GM19239 (cell line): ENCODE measurements at places on chromosomes 3 and 15.

GRCh38 chr3:133799794-133800585, 5.6 kb upstream of the SRPRB start:
- DNase-seq, result no peak

DNA sequence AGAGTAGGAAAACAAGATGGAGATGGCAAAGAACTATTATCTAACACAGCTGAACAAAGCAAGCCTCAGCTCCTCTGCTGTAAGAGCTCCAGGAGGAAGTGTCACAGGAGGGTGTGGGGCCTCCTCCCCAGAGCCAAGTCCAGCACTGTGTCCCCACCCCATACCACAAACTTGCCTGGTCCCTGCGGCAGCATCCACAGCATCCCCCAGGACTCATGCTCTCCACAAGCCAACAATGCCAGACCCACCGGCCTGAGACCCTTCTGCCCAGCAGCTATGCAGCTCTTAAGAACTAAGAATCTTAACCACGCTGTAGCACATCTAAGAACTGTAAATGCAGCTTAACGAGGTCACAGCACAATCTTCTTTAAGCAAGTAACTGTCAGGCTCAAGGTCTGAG, 9.1 kb downstream of the RBM15B start:
- no peak for DNase-seq

DNA sequence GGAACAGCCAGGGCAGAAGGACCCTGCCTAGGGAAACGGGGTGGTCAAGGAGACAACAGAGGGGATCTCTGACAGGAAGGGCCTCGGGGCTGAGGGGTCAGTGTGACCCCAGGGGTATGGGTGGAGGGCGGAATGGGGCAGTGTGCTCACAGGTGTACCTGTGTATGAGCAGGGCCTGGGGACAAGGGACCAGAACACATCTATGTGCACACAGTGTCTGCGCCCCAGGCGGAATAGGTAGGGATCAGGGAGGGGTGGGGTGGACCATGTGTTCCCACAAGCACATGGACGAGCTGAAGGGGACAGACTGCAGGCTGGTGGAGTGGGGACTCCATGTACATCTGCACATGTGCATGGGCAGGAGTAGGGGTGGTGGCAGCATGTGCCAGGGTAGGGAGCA, 5.0 kb upstream of the TLR9 start:
- DNase-seq, result no peak

- DNase-seq, result no peak
These were observed 154.6 kb downstream of the LRTM1 start for GRCh38 chr3:54773271-54773670.

DNA sequence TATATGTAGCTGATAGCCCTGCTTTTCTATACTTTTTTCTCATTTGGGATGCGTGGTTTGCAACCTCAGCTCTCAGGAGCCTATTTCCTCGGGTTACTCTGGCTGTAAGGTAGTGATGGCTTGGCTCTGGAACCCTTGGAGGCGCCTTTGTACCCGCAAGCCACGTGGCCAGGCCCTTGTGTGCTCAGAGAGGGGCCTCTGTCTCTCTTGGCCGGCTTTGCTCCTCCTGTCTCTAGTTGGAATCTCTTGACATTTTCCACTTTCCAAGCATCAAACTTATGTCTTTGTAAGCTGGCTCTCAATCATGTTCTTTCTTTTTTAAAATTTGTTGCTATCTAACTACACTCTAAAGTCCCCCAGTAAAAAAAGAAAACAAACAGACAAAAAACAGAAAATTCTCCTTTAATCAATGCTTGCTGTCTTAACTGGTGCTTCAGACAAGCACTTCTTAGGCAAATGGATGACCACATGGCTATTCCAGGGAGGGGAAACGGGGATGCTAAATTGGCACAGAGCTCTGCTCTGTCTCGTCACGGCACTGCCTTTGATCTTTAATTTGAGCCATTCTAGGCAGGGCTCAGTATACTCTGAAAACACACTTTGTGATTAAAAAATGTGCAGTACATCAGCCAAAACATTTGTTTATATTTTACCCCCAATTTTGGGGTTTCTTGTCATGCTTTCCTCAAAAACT, 180.4 kb upstream of the NR2E3 start:
- no peak for DNase-seq

DNA sequence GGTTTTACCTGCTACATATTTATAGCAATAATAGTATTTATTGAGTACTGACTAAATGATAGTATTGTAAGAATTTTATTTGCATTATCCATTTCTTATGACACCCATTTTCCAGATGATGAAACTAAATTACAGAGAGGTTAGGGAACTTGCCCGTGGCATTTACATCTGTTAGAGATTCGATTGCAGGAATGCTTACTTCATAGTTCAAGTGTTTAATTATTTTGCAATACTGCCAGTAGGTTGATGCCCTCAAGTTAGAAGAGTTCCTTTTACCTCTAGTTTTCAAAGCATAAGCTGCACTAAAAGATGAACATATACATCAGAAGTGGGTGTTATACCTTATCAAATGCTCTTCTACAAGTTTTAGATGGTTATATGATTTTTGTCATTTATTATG, 362.8 kb upstream of the RGMA start:
- no peak for DNase-seq

DNA sequence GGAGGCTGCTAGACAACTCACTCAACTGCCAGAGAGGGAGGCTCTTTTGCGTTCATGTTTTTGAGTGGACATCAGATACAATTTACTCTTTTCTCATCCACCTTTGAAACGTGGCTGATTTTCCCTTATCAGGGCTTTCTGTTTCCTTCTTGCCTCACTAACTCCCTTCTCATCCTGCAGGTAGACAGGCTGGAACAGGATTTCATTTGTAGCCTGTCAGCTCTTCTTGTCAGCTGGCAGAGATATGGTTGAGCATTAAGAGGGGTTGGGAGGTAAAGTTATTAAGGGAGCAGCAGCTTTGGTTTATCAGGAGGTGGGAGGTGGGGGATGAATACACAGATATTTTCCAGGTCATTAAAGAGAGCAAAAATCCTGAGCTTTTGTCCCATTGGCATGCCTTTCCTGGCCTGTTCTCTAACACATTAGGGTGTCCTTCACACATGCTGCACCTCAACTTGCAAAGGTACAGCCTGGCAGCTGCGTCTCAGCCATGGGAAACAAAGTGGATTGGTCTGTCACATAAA, 73.5 kb downstream of the PPM1L start:
- no peak for DNase-seq

DNA sequence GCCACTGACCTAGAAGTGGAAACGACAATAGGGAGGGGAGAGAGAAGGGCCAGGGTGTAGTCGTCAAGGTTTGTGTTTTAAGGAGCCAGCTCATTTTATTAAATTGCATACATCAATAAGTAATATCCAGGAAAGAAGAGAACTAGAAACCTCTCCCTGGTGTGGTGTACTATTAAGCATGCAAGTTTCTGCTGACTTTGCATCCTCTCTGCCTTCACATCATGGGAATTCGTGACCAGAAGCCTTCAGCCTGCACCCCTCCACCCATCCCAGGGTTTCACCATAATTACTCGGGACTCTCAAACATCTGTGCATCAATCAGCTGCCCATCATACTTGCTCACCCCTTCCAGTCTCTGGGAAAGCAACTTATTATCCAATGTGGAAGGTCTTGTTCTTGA, 70.9 kb upstream of the UBE3A start:
- no peak for DNase-seq

- DNase-seq, result no peak
These were observed 1.2 kb downstream of the PFKFB4 start for GRCh38 chr3:48555231-48555948.

DNA sequence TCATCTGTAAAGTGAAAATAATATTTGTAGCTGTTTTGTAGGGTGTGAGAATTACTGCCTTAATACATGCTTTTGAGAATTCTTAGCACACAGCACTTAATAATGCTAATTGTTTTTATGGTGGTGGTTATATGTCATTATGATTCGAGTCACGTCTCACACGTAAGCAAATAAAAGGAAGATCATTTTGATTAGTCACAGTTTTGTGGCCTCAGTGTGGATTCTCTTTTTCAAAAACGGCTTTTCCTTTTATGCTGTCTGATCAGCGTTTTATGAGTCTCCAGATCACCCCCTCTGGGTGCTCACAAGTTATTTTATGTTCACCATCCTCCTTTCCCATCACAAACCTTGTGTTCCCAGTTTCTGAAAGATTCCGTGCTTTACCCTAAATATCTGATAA, 255.6 kb upstream of the CNTN4 start:
- DNase-seq, result no peak

- DNase-seq, result no peak
These were observed 59.5 kb upstream of the NDUFB4 start for GRCh38 chr3:120536642-120537041.

DNA sequence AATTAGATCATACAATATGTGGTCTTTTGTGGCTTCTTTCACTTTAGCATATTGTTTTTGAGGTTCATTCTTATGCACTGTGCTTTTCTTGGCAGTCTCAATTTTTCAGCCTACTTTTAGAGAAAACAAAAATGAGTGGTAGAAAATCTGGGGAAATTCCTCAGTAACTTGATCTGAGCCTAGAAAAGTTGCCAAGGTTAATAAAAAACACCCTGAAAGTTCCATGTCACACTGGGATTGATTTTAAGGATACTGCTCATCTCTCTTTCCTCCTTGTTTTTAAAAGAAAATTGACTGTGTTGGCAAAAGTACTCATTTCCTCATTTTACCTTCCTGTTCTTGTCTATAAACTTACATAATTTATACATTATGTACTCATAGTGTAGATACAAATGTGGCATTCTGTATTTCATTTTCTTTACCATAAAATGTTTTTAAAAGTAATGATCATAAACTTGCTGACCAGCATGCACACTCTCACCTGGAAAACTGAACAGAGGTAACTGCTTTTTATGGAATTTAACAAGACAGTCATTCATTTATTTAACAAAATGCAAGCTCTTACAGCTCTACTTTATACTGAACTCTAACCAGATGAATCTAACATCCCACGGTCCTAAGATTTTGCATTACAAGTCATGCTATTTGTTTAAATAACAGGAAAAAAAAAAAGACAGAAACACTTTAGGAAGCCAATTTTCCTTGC, 28.6 kb upstream of the SH3BP5 start:
- DNase-seq, result no peak

GRCh38 chr3:51338632-51339031, 46.5 kb upstream of the MANF start:
- DNase-seq, result no peak

- no peak for DNase-seq
These were observed 160.7 kb upstream of the MCTP2 start for GRCh38 chr15:94070356-94071295.

DNA sequence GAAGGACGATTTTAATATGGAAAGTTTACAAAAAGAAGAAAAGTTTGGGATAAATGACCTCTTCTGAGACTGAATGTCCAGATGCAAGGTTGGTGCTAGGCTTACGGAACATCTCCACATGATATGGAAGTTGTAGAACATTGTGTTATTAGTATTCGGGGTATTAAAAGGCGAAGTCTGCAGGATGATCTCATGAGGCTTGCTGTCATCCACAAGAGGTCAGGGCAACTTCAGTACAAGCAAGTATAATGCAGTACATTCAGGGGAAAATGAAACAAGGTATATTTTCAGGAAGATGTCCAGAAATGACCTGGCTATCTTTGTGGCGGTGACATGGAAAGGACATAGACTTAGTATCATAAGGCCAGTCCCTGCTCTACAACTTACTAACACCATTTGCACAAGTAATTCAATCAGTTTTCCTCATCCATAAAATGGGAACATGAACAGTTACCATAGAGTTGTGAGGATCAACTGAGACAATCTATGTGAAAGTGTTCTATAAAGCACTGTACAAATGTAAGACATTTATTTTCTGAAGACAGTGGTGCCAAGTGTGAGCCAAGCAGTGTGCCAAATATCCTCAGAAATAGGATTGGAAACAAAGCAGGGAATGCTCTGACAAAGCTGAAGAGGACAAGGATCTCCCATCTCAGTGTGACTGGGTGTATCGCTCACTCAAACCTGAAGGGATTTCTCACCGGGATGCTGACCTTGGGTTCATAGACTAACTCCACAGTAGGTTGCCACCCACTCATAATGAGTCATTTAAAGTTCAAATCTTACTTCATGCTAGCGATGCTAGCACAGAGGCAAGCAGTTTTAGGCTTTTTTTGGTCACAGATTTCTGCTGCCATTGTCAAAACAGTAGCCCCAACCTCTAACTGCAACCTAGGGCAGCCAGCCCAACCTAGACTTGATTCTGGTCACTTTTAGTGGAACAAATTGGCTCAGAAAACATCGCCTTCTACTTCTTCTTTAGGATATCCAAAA, 118.3 kb downstream of the TIGIT start:
- DNase-seq, result no peak

GRCh38 chr3:167520266-167521005, 46.6 kb upstream of the SERPINI2 start:
- no peak for DNase-seq

DNA sequence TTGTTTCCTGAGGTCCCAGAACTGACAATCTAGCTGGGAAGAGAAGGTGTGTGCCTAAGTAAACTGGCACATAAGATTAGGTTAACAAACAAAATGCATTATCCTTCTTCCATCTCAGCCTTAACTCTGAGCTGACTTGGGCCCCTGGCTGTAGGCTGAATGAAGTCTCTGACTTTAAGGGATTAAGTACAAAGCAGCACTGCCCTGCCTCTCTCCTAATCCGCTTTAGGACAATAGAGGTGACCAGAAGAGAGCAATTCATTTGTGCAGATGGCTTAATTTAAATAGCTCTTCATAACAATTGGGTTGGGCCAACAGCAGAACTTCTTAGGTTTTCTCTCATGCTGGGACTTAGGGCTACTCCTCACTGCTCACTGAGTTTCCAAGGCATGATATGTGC, 181.6 kb upstream of the SOX14 start:
- no peak for DNase-seq

DNA sequence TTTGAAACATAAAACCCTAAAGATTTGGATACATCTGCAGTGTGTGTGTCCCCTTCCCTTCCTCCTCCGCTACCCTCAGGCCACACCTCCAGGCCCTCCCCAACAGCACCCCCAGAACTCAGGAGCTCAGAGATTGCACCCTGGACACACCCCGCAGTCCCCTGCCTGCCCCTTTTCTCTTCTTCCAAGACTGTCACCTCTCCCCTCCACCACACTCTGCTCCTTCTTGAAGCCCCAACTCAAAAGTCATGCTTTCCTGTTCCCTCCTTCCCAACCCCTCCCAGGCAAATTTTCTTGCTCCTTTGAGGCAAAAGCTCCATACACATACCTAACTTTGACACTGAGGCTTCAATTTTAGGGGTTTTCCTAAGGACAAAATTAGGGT, 285.7 kb upstream of the STT3B start:
- no peak for DNase-seq

DNA sequence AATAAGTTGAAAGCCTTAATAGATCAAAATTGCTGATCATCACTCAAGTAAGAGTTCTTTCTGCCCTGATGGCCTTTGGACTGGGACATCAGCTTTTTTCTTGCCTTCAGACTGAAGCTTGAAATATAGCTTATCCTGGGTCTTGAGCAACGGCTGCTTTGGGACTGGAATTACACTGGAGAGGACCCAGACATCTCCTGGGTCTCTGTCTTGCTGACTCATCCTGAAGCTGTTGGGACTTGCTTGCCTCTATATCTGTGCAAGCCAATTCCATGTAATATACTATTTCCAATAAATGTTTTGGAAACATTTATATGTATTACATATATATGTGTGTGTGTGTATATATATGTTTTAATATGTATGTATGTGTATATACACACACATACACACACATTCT, 260.2 kb downstream of the PDZRN3 start:
- DNase-seq, result no peak
